ENCODE measurements at places on chromosomes 4 and X. TPM values are rescaled to one million over a fixed set of nuclear protein-coding genes. Genes with fewer than 3 reads are reported as not detected.
A peak's percentile ranks its signal among the peaks of the same experiment; 100 is the strongest.

The CT45A9 gene
- not detected for total RNA-seq

The CT45A10 gene
- not detected for total RNA-seq

The RRH gene
- not detected for total RNA-seq

The NLGN4X gene
- 6.9 TPM for total RNA-seq

The GYPA gene
- total RNA-seq: not detected

The RAB41 gene
- total RNA-seq: not detected

The TCP11X2 gene
- total RNA-seq: 0.24 TPM

- no peak for DNase-seq
- no peak overlapping the region for H3K4me3 ChIP-seq
- H3K4me1 ChIP-seq: peaks cover 36% of the 10 kb centered on the region
- no peaks in the 10 kb centered on the region for H3K27me3 ChIP-seq
- H3K27ac ChIP-seq: no peak overlapping the region
Observed at GRCh38 chr4:52910115-52910514, 48.0 kb downstream of the RASL11B start.

GRCh38 chrX:16002185-16002584 lies 121.2 kb upstream of the GRPR start:
- no peaks in the 10 kb centered on the region for H3K36me3 ChIP-seq
- no peak overlapping the region for H3K27ac ChIP-seq
- H3K27me3 ChIP-seq: no peaks in the 10 kb centered on the region
- H3K4me3 ChIP-seq: no peak overlapping the region

- H3K27ac ChIP-seq: no peak overlapping the region
- peaks cover 21% of the 10 kb centered on the region for H3K4me1 ChIP-seq
- H3K27me3 ChIP-seq: no peaks in the 10 kb centered on the region
- H3K4me3 ChIP-seq: no peak overlapping the region
Observed at GRCh38 chr4:48042979-48043461, 26.4 kb downstream of the NIPAL1 start.

- H3K4me3 ChIP-seq: no peak overlapping the region
- H3K27me3 ChIP-seq: no peaks in the 10 kb centered on the region
- H3K4me1 ChIP-seq: no peaks in the 10 kb centered on the region
- DNase-seq: peak; percentile 40
Observed at GRCh38 chrX:115226929-115227328, 7.0 kb downstream of the LRCH2 start.

- H3K36me3 ChIP-seq: no peaks in the 10 kb centered on the region
- no peaks in the 10 kb centered on the region for H3K27me3 ChIP-seq
- H3K4me1 ChIP-seq: peaks cover 17% of the 10 kb centered on the region
- no peak overlapping the region for H3K4me3 ChIP-seq
- peak overlapping the region; percentile 85 for H3K27ac ChIP-seq
Observed at GRCh38 chr4:61556277-61556676, 356.2 kb downstream of the ADGRL3 start.

- no peak overlapping the region for H3K27ac ChIP-seq
- no peaks in the 10 kb centered on the region for H3K4me1 ChIP-seq
- no peak overlapping the region for H3K4me3 ChIP-seq
- no peaks in the 10 kb centered on the region for H3K27me3 ChIP-seq
Observed at GRCh38 chr4:102564399-102565059, 63.4 kb downstream of the NFKB1 start.

- H3K36me3 ChIP-seq: peaks cover 13% of the 10 kb centered on the region
- H3K27ac ChIP-seq: peak overlapping the region; percentile 22
- DNase-seq: no peak
- H3K4me3 ChIP-seq: no peak overlapping the region
- H3K4me1 ChIP-seq: peaks cover 9% of the 10 kb centered on the region
- H3K27me3 ChIP-seq: no peaks in the 10 kb centered on the region
Observed at GRCh38 chr4:143411527-143412419, 75.1 kb downstream of the GAB1 start.

DNA sequence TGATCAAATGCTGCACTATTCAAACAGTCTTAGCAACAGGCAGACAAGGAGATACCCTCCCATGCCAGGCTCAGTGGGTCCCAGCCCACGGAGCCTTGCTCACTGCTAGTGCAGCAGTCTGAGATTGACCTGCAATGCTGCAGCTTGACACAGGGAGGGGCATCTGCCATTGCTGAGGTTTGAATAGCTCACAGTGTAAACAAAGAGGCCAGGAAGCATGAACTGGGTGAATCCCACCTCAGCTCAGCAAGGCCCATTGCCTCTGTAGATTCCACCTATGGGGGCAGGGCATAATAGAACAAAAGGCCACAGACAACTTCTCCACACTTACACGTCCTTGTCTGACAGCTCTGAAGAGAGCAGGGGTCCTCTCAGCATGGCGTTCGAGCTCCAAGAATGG lies 26.6 kb upstream of the ZXDB start:
- H3K4me1 ChIP-seq: no peaks in the 10 kb centered on the region
- no peaks in the 10 kb centered on the region for H3K27me3 ChIP-seq
- DNase-seq: no peak
- H3K4me3 ChIP-seq: no peak overlapping the region

- no peak overlapping the region for H3K4me3 ChIP-seq
- H3K4me1 ChIP-seq: no peaks in the 10 kb centered on the region
- H3K27me3 ChIP-seq: no peaks in the 10 kb centered on the region
- no peak overlapping the region for H3K27ac ChIP-seq
Observed at GRCh38 chrX:50988649-50989048, 78.1 kb downstream of the BMP15 start.

GRCh38 chr4:77586951-77587383 lies 18.7 kb upstream of the CXCL13 start:
- H3K4me3 ChIP-seq: no peak overlapping the region
- H3K4me1 ChIP-seq: no peaks in the 10 kb centered on the region
- no peak overlapping the region for H3K27ac ChIP-seq
- no peak for DNase-seq
- no peaks in the 10 kb centered on the region for H3K36me3 ChIP-seq

DNA sequence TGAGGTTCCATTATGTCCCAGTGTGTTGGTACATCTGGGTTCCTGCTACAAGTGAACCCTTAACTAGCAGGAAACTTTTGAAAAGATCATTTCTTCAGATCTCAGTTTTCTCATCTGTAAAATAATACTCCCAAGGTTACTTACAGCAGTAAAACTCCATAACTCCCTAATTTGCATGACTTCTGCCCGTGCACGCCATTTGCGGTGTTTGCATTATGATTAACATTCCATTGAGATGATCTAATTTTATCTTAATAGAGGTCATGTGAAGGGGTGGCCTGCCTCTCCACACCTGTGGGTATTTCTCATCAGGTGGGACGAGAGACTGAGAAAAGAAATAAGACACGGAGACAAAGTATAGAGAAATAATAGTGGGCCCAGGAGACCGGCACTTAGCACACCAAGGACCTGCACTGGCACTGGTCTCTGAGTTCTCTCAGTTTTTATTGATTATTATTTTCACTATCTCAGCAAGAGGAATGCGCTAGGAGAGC lies 219.8 kb downstream of the TLL1 start:
- no peak overlapping the region for H3K27ac ChIP-seq
- H3K4me3 ChIP-seq: no peak overlapping the region
- DNase-seq: no peak
- no peaks in the 10 kb centered on the region for H3K4me1 ChIP-seq

- peaks cover 5% of the 10 kb centered on the region for H3K4me1 ChIP-seq
- no peak for DNase-seq
- H3K27me3 ChIP-seq: no peaks in the 10 kb centered on the region
Observed at GRCh38 chr4:99617374-99617773, 40.3 kb downstream of the C4orf54 start.

GRCh38 chrX:133699023-133699728 lies 283.9 kb upstream of the GPC4 start:
- H3K36me3 ChIP-seq: no peaks in the 10 kb centered on the region
- no peak overlapping the region for H3K27ac ChIP-seq
- H3K4me1 ChIP-seq: peaks cover 15% of the 10 kb centered on the region
- DNase-seq: no peak

DNA sequence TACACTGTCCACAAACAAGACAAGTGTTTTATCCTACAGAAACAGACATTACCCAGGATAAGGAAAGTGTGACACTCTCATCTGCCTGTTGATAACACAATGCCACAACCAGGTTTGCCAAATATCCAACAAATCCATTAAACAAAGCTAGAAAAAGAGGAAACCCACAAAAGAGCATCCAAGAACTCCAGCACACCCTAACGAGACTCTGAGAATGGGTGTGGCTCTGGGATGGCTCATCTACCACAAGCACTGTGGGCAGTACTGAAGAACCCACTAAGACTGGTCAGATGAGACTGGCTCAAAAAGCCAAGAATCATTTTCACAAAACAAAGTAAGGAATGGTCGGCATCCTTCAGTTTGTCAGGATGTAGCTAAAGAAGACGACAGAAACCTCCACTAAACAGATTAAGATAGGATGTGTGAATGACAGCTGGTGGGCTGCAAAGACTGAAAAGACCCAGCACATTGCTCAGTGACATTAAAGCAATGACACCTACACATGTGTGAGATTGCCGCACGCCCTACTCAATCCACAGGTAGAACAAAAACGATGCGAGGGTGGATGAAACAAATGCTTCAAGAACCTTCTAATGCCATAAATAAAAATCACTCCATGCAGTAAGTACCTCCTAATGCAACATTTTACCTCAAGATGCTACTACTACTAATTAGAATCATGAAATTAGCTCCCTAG lies 14.7 kb downstream of the ATP8A1 start:
- no peak for DNase-seq
- H3K4me3 ChIP-seq: no peak overlapping the region
- H3K27ac ChIP-seq: no peak overlapping the region
- peaks cover 4% of the 10 kb centered on the region for H3K4me1 ChIP-seq
- H3K36me3 ChIP-seq: no peaks in the 10 kb centered on the region
- H3K27me3 ChIP-seq: no peaks in the 10 kb centered on the region
